GM12891 (cell line): ENCODE measurements at places on chromosomes 1 and 21.

- DNase-seq, result no peak
Measured at GRCh38 chr1:155131856-155132255, 3.8 kb upstream of the SLC50A1 start.

- DNase-seq, result no peak
Measured at GRCh38 chr1:151819976-151820623, 11.5 kb downstream of the RORC start.

- DNase-seq, result peak; percentile 48
Measured at GRCh38 chr1:153774780-153775457, at the start of gene SLC27A3. Gene SLC27A3, plus strand, starts transcription at chr1:153775407. Its CDS starts 91 bp downstream, at chr1:153775498.

GRCh38 chr1:95034506-95034905 lies 38.2 kb downstream of the ALG14 start:
- no peak for DNase-seq

- DNase-seq, result no peak
Measured at GRCh38 chr1:234768569-234769283, 158.7 kb upstream of the IRF2BP2 start.

DNA sequence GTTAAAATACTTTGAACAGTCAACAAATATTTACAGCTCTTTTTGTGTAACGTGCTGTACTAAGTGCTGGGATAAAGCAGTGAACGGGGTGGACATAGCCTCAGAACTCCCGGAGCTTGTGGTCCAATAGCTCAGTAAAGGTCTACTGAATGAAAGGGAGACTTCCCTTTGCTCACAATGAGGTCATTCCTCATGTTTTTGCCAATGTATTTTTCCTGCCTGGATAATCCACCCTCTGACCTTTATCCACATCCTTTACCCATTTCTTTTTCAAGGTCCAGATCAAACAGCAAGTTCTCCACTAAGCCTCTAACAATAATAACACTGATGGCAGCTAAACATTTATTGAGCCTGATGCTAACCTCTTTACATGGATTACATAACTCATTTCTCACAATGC lies 55.9 kb downstream of the LEPR start:
- no peak for DNase-seq

DNA sequence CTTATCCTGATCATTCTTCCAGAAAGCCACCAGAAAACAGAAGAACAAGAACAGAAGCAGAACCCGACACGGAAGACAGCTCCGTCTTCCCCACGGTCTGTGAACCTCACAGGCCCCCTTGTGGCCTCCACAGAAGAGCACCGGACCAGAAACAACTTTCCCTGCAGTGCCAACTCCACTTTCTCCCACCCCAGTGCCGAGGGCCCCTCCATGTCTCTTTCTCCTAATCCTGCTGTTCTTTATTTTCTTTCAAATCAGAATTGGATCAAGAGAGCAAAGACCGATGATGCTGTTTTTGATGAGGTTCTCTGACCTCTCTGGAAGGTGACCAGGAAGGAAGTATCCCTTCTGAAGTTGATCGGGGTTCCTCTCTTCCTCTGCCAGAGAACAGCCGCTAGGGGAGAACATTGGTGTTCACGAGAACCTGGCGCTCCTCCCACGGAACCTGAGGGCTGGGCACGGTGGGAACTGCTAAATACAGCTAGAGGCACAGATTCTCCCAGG lies 58.9 kb upstream of the CTTNBP2NL start:
- no peak for DNase-seq

DNA sequence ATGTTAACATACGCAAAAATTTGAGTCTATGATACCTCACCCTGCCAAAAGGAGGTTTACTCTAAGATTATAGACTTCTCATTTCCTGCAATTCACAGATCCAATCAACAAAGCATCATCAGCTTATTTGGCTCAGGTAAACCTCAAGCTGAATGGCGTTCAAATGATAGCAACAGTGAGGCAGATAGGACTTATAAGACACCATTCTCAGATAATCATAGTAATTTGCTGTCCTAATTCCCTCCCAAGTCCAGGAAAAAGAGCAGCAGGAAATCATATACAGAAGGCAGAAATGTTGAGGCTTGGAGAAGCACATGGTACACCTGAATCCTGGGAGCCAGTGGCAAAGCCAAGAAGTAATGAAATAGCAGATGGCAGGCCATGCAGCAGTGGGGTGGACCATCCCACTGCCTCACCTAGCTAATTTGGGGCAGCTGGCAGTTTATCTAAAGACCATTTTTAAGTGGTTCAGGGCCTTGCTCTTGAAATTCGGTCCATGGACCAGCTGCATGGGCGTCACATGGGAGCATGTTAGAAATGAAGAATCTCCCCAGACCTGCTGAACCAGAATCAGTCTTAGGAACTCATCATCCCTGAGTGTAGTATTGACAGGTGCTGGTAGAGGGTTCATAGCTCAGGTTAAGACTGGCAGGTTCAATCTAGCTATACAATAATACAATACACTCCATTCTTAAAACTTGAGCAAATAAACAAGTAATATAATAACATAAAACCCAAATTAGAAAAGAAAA lies 57.7 kb downstream of the ASTN1 start:
- no peak for DNase-seq

- DNase-seq, result no peak
Measured at GRCh38 chr1:206464456-206464964, 5.8 kb upstream of the IKBKE start.

DNA sequence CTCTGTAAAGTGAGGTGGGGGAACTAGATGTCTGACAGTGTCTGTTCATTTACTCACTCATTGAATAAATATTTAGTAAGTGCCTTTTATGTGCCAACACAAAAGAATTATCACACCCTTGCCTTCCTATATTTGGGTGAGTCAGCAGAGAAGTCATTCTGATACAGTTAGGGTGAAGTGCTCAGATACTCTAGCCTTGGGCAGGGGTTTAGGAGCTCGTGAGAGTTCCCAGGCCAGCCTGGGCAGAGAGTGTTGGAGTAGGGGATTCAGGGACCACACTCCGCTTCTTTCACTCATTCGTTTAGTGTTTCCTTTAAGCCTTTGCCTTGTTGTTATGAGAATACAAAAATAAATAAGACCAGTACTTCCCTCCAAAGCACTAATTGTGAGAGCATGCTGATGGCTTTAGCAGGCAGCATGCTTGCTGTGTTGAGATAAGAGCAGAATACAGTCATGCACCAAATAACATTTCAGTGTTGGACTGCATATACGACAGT lies 83.9 kb downstream of the DYRK1A start:
- DNase-seq, result no peak

DNA sequence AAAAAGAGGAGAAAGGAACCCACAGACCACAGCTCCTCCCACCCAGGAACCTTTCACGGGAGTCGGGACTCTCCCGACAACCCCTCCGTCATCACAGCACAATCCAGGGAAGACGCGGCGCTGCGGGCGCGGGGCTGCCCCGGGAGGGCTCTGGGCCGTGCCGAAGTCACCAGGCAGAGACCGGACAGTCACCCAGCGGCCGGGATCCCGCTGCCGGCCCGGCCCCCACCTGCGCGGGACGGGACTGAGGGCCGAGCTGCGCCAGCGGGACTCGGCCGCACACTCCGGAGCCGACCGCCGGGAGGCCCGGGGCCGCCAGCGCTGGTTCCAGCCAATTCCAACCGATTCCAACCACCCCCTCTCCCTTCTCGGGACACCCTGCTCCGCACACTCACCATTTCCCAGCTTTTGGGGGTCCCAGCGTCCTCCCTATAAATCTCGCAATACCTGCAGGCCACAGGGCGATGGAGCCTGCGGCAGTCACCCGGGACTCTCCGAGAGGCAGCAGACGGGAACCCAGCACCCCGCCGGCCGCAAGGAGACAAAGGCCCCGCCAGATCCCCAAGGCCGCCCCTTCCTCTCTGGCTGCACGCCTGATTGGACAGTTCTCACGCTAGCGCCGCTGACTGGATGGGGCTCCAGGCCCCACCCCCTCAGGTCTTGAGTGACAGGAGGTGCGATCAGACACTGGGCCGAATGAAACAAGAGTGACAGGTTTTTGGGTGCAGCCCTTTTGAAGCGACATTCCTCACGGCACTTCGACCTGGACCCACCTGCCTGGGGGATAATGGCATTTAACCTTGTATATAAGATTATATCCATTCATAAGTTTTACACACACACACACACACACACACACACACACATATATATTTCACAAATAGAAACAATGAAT lies at the start of gene ZNF695:
Gene ZNF695, minus strand, starts transcription at position 547 of the 895 bp plus-strand sequence. Its CDS starts 149 bp downstream, at position 398.
- DNase-seq, result peak; percentile 83

DNA sequence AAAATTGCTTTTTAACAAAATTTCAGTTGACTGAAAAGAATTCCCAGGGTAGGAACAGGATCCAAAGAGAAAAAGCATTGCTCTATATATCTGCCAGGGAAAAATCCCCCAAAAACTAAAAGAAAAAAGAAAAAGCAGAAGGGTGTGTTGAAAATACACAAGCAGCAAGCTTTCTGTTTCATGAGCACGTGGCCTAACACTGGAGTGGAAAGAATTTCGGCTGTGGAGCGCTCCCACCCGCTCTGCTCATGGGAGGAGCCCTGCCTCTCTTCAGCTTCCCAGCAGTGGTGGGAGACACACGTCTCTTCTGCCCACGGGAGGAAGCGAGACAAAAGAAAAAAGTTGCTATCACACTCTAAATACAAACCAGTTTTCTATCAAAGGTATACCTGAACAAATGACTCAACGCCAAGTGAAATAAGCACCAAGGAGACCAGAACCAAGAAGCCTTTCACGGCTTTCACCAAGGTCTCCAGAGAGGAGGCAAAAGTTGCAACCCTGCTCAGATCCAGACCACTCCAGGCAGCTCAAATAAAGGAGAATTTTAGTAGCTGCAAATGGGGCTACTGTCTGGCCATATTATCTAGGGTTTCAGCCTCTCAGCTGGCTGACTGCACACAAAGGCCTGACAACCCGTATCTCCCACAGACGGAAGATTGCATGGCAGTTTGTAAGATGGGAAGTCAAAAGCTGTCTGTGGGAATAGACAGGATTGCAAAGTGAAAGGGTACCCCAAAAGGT lies 29.5 kb upstream of the ZNF496 start:
- DNase-seq, result no peak

- no peak for DNase-seq
Measured at GRCh38 chr1:248788327-248788726, 32.8 kb upstream of the LYPD8 start.

DNA sequence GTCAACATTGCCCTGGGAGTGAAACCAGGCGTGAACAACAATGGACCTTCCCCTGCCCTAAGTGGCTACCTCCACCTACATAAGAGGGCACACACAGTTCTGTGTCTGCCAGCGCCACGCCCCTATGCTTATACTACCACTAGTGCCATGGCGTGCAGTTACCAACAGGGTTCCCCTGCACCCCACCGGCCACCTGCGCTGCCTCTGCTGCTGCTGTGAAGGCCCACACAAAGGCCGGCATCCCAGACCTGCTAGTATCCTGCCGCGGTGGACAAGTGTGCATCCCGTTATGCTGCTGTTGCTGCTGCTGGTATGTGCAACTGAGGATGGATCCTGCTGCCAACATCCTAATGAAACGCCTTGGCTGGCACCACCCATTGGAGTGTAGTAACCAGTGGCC lies 75.7 kb downstream of the INTS7 start:
- no peak for DNase-seq

- no peak for DNase-seq
Measured at GRCh38 chr1:239353536-239353935, 32.8 kb upstream of the CHRM3 start.

GRCh38 chr1:148264374-148265276 lies 112.5 kb upstream of the NBPF11 start:
- DNase-seq, result no peak

- DNase-seq, result no peak
Measured at GRCh38 chr1:206540044-206540780, 32.9 kb downstream of the RASSF5 start.

DNA sequence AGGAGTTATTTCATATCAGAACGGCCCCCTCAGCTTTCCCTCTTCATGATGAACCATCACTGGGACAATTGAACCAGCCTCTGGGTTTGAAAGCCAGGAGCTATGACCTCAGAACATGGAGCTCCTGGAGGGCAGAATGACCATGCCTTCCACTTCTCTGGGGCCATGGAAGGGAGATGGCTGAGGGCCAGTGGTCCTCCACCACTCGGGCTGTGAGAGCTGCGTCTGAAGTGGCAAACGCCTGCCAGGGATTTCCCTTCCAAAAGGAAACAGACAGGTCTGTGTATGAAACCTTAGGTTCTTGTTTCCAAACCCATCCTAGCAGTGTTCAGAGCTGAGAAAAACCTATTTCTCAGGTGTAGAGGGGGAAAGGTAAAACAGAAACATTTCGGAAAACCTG lies 22.5 kb downstream of the PKP1 start:
- no peak for DNase-seq

DNA sequence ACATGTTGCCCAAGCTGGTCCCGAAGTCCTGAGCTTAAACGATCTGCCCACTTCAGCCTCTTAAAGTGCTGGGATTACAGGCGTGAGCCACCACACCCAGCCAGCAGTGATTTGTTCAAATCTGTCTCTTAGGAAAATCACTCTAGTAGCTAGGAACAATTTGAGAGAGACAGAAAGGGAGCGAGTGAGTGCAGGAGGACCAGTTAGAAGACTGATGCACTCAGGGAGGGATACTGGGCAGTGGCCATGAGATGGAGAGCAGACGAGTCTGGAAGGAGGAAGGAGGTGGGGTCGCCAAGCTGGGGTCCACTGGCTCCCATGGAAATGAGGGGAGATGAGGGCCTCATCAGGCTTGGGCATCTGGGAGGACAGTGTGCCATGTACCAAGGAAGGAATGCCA lies 23.6 kb upstream of the SSBP3 start:
- DNase-seq, result no peak

GRCh38 chr1:204307334-204307883 lies 52.3 kb downstream of the PLEKHA6 start:
- DNase-seq, result no peak

DNA sequence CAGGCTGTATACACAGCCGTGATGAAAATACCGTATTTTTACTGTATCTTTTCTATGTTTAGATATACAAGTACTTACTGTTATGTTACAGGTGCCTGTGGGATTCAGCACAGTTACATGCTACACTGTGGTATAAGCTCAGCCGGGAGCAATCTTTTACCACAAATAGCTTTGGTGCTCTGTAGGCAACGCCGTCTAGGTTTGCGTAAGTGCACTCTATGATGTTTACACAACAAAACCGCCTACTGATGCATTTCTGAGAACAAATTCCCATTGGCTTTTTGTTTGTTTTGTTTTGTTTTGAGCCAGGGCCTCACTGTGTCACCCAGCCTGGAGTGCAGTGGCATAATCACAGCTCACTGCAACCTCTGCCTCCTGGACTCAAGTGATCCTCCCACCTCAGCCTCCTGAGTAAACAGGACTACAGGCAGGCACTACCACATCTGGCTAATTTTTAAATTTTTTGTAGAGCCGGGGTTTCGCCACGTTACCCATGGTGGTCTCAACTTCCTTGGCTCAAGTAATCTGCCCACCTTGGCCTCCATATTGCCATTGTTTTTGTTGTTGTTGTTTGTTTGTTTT lies 81.0 kb downstream of the SCCPDH start:
- no peak for DNase-seq

DNA sequence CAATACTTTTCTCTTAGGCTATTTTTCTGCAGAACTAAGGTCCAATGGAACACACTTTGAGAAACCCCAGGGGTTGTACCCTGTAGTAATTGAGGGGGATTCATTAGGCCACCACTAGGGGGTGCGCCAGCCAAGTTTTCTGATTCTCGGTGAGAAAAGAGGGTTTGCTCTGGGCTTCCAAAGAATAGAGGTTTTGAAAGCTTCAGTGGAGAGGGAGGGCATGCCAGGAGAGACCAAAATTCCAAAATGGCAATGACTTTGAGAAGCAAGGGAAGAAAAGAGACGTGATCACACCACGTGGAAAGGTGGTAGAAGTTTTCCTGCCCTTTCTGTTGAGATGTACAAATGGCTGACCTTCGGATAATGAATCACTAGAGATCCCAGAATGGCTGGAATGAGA lies 323.3 kb downstream of the RPS6KC1 start:
- peak; percentile 56 for DNase-seq

GRCh38 chr21:46097336-46098293 lies at the start of gene COL6A2:
Gene COL6A2, plus strand, starts transcription at chr21:46098112.
- DNase-seq, result peak; percentile 44
